Testis (tissue), 5 donors: ENCODE measurements at places on chromosomes 6 and 20. TPM values are rescaled to one million over a fixed set of nuclear protein-coding genes. Genes with fewer than 3 reads are reported as not detected.

Gene HLA-DRB5
- 0.56 TPM for total RNA-seq

Gene MRPS18B
- total RNA-seq = 49.5 TPM

Gene CTAGE9
- 10.3 TPM for total RNA-seq

Gene STX7
- 12.7 TPM for total RNA-seq

Gene LY6G6D
- total RNA-seq = not detected

Gene WFDC12
- not detected for total RNA-seq

Gene TP53INP2
- total RNA-seq = 59.9 TPM

DNA sequence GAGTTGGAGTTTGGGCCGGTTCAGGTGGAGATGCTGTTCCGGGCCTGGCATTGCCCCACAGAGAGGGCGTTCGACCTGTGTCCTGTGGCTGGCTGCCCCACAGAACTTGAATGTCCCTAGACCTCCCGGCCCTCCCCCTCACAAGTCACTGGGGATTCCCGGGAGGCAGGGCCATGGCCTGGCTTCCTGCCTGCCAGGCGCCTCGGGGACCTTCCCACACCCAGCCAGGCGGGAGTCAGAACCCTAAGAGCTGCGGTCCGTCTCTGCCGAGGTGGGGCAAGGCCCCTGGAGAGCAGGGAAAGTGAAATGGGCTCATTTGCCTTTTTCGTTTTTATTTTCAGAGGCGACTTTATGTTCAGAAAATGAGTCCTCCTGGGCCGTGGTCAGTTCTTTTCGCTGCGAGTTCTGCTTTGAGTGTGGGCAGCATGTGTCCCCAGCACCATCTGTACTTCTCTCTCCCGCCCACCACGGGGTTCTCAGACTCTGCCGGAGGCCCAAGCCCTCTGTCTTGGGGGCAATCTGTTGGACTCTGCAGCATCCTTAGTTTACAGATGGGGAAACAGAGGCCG is 8.5 kb downstream of the RBM38 start:
- peak; percentile 59 for DNase-seq

DNA sequence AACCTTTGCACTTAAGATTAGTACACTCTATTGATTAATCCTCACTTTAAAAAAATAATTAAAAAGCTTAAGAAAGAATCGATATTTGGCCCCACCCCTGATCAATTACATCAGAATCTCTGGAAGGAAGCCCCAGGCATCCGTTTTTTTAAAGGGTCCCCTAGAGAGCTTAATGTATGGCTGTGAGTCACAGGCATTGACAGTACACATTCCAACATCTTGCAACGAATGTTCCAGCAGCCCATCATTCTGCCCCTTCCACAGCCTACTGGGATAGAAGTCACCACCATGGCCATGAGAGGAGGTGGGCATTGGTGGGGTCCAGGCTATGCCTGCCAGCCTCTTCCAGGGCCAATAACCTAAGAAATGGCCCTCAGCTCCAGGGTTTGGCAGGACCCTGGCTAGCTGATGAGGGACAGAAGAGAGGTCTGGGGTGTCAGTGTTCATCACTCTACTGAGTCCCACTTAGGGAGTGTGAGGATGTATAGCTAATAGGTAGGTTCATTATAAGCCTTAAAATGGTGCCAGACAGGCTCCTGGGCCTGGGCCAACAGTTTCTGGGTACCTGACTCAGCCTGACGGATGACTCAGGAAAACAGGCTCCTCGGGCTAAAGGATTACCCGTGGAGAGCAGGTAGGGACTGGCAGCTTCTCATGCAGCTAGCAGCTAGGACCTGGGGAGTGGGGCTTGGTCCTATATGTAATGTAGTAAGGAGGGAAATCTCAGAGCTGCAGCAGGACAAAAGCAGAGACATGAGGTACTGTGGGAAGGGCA is 40.4 kb downstream of the MDGA1 start:
- no peak for DNase-seq

DNA sequence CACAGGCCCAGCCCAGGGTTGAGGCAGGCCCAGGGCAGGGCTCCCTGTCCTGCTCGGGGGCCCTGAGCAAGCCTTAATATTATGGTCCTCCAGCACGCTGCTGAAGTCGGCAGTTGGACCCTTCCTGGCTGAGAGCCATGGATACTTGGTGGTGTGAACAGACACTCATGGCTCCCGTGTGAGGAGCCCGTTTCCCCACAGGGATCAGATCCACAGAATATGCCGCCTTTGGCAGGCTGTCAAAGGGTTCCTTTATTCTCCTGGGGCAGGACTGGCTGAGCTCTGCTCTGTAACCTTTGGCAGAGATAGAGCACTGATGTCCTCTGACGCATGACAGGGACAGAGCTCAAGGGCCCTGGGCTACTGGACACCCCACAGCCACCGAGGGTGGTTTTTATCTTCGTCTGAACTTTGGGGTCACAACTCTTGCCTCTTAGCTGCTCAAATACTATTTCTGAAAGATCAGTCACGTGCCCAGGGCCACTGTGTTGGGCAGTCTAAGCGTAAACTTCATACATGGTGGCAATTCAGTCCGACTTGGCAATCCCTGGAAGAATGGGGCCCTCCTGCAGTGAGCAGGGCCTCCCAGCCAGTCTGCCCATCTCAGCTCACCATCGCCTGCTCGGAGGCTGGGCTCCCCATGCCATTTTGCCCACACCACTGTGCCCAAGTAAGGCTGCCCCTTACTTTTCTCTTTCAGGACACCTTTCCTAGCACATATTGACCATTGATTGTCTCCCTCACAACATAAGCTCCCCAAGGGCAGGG is 49.1 kb downstream of the TTI1 start:
- peak; percentile 67 for DNase-seq

- DNase-seq = no peak
Observed at GRCh38 chr6:18473755-18474154, 86.6 kb downstream of the RNF144B start.

GRCh38 chr6:105920071-105920470 is 166.1 kb upstream of the PRDM1 start:
- no peak for DNase-seq

GRCh38 chr20:44790638-44791393 is 19.5 kb downstream of the RIMS4 start:
- no peak for DNase-seq

DNA sequence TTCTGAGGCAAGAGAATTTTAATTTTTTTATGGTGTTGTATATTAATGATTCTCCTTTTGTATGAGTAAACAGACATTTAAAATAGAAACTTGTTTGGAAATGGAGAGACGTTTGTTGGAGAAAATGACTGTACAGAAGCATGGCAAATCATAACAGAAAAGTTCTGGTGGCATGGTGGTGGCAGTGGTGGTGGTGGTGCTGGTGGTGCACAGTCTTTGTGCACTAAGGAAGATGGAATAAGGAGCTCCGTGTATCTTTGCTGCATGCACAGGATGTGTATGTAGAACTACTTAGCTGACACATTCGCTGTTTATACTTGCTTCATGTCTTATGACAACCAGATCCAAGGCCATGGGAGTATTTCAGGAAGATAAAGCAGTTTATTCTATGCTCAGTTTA is 294.9 kb downstream of the UTRN start:
- no peak for DNase-seq

- DNase-seq = no peak
Observed at GRCh38 chr6:111339294-111339693, 143.7 kb downstream of the REV3L start.

- DNase-seq = no peak
Observed at GRCh38 chr6:126117251-126117650, 130.9 kb downstream of the TRMT11 start.

DNA sequence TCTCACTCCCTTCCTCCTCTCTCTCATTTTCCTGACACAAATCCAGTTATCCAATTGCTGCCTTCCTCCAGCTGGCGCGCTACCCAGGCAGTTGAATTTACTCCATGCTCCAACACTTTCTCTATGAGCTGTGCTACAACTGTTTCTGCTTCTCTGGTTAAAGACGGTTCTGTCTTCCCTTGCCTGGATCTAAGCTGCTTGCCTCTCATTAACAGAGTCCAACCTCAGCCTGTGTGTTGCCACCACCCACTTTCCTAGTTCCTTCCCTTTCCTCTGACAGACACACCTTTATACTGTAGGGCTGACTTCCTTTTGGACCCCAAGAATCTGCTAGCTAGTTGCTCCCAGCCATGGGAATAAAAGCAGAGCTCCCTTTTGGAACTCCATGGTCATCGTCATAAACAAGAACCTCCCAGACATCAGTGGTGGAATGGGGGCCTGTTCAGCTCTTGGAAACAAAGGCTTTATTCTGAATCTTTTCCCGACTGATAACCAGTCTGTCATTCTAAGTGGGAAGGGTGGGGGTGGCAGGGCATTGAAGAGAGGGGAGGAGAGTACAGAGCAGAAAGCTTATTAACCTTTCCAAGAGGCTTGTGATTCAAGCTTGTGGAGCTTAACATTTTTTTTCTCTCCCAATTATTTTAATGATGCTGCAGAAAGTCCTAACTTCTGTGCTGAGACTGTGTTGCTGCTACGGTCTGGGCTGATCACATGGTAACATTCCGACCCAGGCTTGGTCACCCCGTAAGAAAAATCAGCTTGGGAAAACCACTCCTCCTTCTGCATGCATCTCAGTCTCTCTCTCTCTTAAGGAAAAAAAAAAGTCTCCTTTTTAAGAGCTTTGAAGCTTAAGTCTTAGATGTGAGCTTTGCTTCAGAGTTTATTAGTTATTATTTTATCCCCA is 31.3 kb upstream of the BMP2 start:
- peak; percentile 31 for DNase-seq

GRCh38 chr6:89080281-89081128 is at the start of gene PNRC1:
Gene PNRC1, plus strand, starts transcription at chr6:89080751. Its CDS starts 144 bp downstream, at chr6:89080895.
- peak; percentile 100 for DNase-seq
